M059J (cell line): ENCODE measurements at places on chromosomes 12 and 14.

DNA sequence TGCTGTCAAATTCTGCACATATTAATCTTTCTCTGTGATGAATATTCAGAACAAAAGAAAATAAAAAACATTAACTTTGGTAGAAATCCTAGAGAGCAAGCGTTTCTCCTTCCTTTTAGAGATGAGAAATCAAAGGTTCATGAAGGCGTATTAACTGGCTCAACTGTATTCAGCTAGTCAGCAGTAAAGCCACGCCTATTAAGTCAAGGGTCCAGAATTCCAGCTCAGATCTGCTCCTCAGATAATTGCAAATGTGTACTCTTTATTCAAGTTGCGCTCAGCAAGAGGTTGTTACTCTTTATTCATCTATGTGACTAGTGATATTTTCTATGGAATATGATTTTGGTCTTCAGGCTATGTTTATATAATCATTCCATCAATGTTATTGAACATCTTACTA, 13.1 kb upstream of the POC1B start:
- DNase-seq = no peak

DNA sequence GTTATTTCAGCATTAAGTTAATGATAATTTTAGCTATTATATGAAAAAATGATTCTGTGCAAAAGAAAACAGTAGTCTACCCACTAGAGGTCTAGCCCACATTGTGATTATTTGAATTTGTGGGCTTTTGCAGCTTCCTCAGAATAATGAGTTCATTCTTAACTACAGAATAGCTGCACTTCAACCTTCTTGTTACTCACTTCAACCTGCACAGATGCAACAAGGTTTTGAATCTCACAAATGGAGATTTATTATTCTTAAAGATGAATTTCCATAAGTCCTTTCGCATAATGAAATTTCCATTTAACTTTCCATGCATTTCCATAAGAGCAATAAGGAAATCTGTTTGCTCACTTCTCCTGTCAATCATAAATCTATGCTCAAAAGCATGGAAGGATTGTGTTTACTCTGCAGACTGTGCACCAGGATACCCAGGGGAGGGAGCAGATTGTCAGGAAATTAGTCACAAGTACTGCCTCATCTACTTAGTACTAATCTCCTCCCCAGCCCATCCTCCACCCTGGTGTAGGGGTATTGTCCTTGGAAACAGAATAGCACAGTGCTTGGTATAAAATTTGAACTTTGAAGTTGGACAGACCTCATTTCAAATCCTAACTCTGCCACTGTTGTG, 24.1 kb downstream of the PTGER2 start:
- peak; percentile 82 for DNase-seq

DNA sequence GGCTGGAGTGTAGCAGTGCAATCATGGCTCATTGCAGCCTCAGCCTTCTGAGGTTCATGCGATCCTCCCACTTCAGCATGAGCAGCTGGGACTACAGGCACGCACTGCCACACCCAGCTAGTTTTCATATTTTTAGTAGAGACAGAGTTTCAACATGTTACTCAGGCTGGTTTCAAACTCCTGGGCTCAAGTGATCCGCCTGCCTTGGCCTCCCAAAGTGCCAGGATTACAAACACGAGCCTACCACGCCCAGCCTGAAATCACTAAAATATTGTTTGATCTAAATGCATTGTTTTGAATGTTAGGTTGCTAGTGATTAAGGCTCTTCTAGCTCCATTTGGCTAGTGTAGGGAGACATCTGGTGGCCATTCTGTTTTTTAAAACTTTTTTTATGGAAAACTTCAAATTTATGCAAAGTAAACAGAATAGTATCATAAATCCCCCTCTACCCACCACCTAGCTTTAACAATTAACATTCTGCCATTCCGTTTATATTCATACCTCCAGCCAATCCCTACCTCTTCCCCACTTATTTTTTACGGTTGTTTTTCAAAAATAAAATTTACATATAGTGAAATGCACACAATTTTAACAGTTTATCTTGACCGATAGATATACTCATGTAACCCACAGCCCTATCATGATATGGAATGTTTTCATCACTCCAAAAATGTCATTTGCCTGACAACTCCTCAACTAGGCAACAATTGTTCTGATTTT, 37.8 kb downstream of the MYO1H start:
- peak; percentile 39 for DNase-seq

DNA sequence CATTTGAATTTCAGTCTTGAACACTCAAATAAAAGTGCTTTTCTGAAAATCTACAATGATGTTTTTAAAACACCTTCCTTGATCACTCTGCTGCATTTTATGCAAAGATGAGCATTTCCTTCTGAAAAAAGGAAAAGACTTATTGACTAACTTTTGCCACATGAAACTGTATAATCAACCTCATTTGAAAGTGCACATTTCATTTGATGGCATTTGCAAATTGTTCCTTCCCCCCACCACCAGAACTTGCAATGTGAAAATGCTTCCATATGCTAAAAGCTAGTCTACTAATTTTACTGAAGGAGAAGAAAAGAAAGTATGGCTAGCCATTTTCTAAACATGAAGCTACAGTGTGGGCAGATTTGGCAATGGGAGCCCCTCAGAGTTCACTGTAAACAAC, 159.2 kb downstream of the RAD51B start:
- DNase-seq = no peak

GRCh38 chr14:71108398-71109119, 201.3 kb downstream of the PCNX1 start:
- no peak for DNase-seq

DNA sequence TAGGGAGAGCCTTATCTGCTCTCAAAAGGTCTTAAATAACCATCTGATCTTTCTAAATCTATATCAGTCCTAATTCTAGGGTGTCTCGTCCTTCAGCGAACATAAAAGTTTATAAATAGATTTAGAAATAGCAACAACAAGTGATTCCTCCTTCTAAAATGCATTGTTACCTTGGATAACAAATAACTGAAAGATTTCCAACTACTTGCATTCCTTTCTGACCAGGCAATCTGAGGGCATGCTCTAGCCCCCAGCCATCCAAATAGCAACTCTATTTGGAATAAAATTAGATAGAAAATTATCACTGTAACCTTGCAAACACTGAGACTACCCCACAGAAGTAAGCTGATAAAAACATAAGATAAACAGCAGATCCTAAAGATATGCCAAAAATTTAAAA, 21.8 kb upstream of the KRR1 start:
- peak; percentile 16 for DNase-seq

- no peak for DNase-seq
Measured at GRCh38 chr12:93292213-93292612, 85.5 kb upstream of the NUDT4 start.

- DNase-seq = no peak
Measured at GRCh38 chr14:71243697-71244096, 336.4 kb downstream of the PCNX1 start.

GRCh38 chr12:128790653-128791373, 32.9 kb downstream of the SLC15A4 start:
- DNase-seq = no peak

- peak; percentile 87 for DNase-seq
Measured at GRCh38 chr14:34081576-34082136, 130.8 kb upstream of the EGLN3 start.
